Eye (tissue), 1 donor: ENCODE measurements at places on chromosomes 3 and 15.
A peak's percentile ranks its signal among the peaks of the same experiment; 100 is the strongest.

DNA sequence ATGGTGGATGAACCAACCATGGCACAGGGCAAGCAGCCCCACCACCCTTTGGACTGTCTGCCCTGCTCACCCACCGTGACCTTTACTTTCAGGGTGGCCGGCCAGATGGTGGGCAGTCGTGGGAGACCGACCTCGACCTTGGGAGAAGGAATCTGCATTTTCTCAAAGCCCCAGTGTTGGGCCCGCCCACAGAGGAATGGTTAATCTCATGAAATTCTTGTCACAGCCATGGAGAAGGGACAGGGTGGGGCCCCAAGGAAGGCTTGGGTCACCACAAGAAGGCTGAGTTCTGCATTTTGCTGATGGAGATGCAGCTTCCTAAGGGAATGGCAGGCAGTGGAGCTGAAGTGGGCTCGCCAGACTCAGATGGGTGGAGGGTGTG is 2.9 kb downstream of the PLXND1 start:
- no peak for DNase-seq

DNA sequence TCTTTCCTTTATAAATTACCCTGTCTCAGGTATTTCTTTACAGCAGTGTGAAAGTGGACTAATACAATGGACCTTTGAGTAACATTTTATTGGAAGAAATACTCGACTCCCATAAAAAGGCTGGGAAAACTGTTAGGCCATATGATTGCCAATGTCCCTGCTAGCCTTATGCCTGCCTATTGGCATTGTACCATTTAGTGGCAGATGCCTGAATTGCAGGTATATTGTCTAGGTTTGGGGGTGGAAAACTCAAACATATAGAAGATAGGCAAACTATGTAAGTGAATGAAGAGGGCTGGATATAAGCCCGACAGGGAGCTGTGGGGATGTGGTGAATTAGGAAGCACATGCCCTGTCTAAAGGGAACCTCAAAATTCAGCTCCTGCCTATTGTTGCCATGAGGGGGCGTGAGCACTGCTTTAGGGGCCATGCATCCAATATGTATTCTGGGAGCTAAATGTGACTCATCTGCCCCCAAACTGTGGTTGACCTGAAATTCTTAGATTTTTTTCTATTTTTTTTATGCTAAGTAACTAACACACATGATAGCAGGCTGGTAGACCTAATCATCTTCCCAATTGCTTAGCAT is 65.2 kb upstream of the TRA2B start:
- no peak for DNase-seq

- peak; percentile 48 for DNase-seq
Measured at GRCh38 chr3:17032407-17033034, 147.8 kb downstream of the PLCL2 start.

DNA sequence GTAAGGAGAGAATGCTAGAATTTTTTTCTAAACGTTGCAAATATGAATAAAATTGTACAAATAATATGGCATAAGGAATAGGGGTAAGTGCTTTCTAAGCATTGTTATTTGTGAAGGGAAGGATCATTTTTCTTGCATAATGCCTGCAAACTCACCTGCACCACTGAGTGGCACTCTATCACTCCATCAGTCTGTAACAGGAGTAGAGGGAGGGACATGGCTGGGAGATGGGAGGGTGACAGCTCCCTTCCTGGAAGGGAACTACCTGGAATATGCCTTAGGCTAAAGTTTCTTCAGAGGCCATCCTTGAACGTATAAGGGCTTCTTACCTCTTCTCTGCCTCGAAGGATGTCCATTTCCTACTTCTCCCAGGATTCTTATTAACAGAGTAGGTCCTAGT is 3.0 kb downstream of the NAALADL2 start:
- DNase-seq: no peak

- peak; percentile 52 for DNase-seq
Measured at GRCh38 chr15:80967451-80967850, 22.2 kb downstream of the MESD start.

GRCh38 chr3:113697500-113698090 is 1.2 kb upstream of the USF3 start:
- no peak for DNase-seq

GRCh38 chr3:62529230-62529629 is 155.9 kb upstream of the FEZF2 start:
- DNase-seq: peak; percentile 81

- DNase-seq: no peak
Measured at GRCh38 chr3:157405457-157405856, 31.2 kb upstream of the PTX3 start.

GRCh38 chr15:80367094-80367493 is 37.1 kb upstream of the ARNT2 start:
- DNase-seq: no peak

DNA sequence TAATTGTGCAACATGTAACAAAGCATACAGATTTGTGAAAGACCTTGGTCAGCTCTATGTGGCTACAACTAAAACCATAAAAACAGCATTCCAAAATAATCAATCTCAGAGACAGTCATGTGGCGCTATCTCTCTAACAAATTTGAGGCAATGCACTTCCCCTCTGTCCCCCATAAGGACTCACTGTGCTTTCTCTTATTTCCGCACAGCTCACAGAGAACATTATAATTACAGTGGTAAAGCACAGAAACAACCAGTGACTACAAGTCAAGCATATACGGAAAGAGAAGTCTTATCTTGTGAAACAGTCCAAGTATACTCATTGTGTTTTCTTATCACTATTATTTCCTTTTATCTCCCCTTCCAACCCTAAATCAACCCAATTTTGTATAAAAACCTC is 64.3 kb downstream of the RYK start:
- DNase-seq: no peak

DNA sequence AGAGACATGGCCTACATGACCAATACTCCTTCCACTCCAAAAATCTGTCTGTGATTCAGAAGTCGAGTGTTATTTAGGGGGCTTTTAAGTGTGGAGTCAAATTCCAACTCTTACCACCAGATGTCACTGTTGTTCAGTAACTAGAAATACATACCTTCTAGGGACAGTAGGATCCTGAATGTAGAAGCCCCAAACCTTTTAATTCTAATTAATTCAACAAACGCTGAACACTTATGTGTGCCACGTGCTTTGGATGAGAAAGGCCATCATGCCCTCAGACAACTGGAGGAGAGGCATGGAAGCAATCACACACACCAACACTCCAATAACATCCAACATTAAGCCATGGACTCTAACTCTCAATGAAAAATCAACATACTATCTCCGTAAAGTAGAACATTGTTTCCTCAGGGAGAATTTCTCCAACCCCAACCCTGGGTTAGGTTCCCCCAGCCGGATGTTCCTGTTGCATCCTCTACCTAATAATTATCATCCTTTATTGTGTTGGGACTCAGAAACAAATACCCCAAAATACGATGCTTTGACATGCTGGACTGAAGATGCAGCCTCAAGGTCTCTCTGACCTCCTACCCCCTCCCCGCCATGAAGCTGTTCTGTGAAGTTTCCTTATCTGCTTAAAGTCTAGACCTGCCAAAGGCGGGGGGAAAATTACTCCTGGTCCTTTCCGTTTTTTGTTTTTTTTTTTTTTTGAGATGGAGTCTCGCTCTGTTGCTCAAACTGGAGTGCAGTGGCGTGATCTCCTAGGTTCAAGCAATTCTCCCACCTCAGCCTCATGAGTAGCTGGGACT is 8.0 kb upstream of the CCDC13 start:
- peak; percentile 93 for DNase-seq

DNA sequence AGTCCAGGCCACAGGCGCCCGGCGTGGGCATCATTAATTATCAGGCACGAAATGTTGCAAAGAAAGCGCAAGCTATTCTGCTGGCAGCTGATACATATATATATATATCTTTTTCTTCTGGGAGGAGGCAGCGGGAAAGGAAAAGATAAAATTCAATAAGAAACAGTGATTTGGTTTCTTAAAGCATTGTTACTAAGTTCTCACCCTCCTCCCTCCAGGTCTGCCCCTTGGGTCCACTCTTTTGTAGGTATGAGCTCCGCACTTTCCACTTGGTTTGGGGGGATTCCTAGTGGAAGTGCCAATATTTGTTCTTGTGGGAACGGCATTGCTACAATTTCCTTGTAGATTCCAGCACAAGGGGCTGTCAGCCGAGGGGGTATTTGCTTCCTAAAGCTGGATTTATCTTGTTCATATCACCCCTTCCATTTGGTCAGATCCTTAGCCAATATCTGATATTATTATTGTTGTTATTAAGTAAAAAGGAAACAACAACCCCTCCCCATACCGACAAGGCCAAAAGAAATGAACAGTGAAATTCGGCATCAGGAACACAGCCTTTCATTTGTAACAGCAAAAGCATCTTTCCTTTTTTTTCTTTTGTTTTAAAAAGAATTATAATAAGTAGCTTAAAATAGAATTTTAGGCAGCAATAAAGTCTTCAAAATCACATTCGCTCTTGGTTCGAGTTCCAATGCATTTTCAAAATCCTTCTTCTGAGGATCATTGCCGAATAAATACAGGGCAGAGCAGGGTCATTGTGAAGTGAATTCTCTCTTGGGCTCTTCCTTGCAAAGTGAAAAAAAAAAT is 15.6 kb downstream of the ZIC1 start:
- no peak for DNase-seq

GRCh38 chr15:70344666-70345065 is 246.9 kb upstream of the TLE3 start:
- DNase-seq: no peak

DNA sequence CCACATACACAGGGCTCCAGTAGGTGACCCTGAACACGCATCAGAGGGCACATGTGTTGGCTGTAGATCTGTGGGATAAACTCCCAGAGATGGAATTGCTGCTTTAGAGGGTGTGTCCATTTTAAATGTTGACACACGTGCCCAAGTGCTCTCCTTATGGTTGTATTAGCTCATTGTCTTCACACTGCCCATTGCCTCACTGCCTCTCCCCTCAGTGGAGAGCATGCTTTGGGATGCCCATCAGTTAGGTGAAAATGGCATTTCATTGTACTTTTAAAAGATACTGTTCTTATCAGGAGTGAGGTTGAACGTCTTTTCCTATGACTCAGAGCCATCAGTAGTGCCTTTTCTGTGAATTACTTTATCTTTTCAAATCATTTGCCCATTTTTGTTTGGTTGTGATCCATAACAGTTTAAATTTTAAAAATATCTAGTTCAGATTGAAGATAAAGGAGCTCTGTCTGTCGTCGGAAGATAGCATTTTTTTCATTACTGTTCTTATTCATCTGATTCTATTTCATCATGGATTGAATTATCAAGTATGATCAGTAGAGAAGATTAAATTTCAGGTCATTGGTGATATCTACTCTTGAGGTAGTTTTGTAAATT is 120.7 kb downstream of the CHDH start:
- DNase-seq: no peak

GRCh38 chr3:194683380-194683779 is 2.3 kb upstream of the FAM43A start:
- DNase-seq: no peak

- DNase-seq: no peak
Measured at GRCh38 chr3:153244961-153245360, 82.9 kb downstream of the RAP2B start.

DNA sequence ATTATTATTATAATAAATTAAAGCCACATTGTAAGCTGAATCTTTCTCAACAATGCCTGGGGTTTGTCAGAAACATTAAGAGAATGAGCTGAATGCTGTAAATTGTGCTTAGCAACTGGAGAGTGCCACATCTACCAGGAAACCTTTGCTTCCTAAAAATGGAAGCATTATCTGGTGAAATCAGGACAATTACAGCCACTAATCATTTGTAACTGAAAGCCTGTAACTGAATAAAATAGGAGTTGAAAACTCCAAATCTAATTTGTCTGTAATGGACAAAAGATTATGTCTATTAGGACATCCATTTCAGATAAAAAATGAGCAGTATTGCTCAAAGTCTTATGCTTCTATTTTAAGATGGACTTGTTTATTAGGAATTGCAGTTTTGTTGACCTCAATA is 32.2 kb downstream of the EIF1B start:
- DNase-seq: no peak
